CD4-positive, alpha-beta T cell (primary cell): ENCODE measurements at places on chromosomes 12 and 14. TPM values are rescaled to one million over a fixed set of nuclear protein-coding genes. Genes with fewer than 3 reads are reported as not detected.

GRCh38 chr14:51544471-51544870, 107.2 kb upstream of the FRMD6 start:
- no peak overlapping the region for H3K4me3 ChIP-seq
- no peak for DNase-seq
- no peaks in the 10 kb centered on the region for H3K4me1 ChIP-seq
- H3K27me3 ChIP-seq = peaks cover 3% of the 10 kb centered on the region
- no peak overlapping the region for H3K27ac ChIP-seq

Gene TRHDE
- not detected for total RNA-seq

GRCh38 chr12:110693731-110694130, 4.8 kb upstream of the HVCN1 start:
- no peak for DNase-seq
- no peaks in the 10 kb centered on the region for H3K36me3 ChIP-seq
- H3K27ac ChIP-seq = no peak overlapping the region
- no peaks in the 10 kb centered on the region for H3K27me3 ChIP-seq

- no peak for DNase-seq
- H3K36me3 ChIP-seq = no peaks in the 10 kb centered on the region
- peaks cover 19% of the 10 kb centered on the region for H3K4me1 ChIP-seq
- no peaks in the 10 kb centered on the region for H3K27me3 ChIP-seq
Measured at GRCh38 chr14:64968651-64969050, 3.5 kb downstream of the RAB15 start.

Gene GLI1
- 0.31 TPM for total RNA-seq

- H3K27me3 ChIP-seq = no peaks in the 10 kb centered on the region
- no peaks in the 10 kb centered on the region for H3K4me1 ChIP-seq
- no peak overlapping the region for H3K27ac ChIP-seq
- no peak overlapping the region for H3K4me3 ChIP-seq
- H3K36me3 ChIP-seq = no peaks in the 10 kb centered on the region
- no peak for DNase-seq
Measured at GRCh38 chr12:86293682-86294240, 37.6 kb upstream of the MGAT4C start.

GRCh38 chr12:71949646-71950045, 11.0 kb downstream of the TPH2 start:
- no peak overlapping the region for H3K4me3 ChIP-seq
- no peak overlapping the region for H3K27ac ChIP-seq
- DNase-seq = no peak
- no peaks in the 10 kb centered on the region for H3K27me3 ChIP-seq
- H3K36me3 ChIP-seq = no peaks in the 10 kb centered on the region

Gene SLC10A1
- not detected for total RNA-seq

DNA sequence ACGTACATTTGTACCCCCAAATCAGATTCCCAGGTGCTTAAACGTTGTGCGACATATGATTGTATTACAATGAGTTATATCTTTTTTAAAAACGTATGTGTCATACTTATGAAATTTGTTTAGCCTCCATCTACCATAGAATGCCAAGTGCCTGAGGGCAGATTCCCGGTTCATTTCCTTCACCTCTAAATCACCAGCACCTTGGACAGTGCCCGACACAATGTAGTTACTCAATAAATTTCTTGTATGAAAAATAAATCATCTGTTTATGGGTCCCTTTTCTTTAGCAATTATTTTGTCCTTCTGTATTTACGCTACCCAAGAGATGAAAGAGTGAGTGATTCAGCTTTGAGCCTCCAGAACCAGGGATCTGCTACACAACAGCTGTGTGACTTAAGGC, 157.4 kb downstream of the TBX5 start:
- no peak for DNase-seq
- no peaks in the 10 kb centered on the region for H3K4me1 ChIP-seq
- peaks cover 10% of the 10 kb centered on the region for H3K27me3 ChIP-seq
- H3K4me3 ChIP-seq = no peak overlapping the region
